ENCODE measurements at places on chromosomes 12 and 14.

- no peak for DNase-seq
Observed at GRCh38 chr12:121455766-121456420, 56.0 kb downstream of the RNF34 start.

DNA sequence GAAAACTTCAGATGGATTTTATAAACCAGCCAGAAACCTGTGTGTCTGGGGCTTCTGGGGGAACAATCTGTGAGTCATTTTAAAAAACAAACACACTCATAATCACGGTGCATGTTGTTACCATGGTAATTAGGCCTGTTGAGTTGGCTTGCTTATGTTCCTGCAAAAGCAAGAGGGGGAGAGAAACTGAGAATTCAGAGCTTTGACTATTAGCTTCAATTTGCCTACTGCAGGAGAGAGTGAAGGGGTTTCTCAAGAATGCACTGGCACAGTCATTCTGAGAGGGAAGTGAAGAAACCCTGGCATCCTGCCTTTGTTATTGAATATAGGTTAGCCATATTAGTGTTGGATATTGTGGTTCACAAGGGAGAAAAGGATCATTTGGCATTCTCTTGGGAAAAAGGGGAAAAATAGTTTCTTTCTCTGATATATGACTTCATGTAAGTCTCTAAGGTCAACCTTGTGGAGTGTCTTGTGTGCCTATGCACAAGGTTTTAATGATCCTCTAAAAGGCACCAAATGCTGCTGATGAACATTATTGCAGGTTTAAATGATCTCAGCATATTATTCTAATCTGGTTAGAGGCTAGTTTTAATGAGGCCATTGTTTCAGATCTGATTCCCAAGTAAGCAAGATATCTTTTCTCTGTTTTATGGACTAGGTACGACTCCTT is 12.9 kb downstream of the GNG2 start:
- peak; percentile 67 for DNase-seq

DNA sequence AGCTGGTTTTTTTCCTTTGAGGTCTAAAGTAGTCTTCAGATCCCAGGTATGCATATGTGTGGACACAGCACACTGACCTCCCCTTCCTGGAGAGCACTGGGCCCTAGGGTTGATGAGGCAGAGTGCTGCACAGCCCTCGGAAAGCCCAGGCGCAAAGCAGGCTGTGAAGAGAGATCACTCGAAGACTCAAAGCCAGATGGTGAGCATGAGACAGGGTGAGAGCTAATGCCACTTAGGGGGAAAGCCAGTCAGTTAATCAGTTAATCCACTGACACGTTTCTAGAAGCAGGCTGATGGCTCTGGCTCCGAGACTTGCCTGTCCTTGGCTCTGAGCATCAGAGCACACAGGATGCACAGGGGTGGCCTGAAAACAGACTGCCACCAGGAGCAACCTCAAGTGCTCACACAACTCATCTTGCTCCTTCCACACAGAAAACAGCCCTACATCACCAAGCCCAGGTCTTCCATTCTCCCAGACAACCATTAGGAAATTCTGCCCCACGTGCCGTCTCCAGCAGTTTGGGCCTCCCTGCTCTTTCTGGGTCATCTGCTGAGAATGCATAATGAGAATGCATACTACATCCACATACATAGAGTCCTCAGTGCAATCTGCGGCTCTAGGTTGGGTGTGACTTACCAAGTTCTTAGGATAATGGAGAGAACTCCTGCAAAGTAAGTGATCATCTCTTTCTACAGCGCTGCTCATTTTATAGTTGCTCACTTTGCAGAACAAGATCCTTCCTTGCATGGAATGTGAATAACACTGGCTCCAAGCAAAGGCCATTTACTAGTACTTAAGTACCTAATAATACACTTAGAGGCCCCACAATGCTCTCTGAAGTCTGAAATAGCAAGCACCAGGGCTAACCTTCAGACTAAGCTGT is 12.0 kb downstream of the AQP6 start:
- DNase-seq = no peak

GRCh38 chr12:5779401-5779800 is 165.7 kb downstream of the ANO2 start:
- no peak for DNase-seq

DNA sequence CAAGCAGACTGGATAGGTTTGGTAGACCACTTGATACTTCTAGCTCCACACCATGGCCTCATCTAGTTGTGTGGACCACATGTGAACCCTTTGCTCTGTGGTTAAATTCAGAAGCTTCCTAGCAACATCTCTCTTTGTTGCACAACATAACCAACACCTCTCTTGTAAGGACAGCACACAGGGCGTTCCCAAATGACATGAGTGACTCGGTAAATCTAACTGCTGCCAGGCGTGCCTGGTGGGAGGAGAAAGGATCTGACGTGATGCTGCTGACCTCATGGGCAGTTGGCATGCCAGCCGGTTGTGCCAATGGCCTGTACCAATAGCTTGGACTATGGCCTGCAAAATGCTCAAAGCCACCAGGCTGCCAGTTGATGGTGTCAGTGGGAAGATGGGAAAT is 93.8 kb downstream of the CPSF2 start:
- no peak for DNase-seq

- DNase-seq = no peak
Observed at GRCh38 chr14:82694820-82695219, 1161.2 kb upstream of the SEL1L start.

- no peak for DNase-seq
Observed at GRCh38 chr14:35988550-35988949, 162.4 kb downstream of the BRMS1L start.

- no peak for DNase-seq
Observed at GRCh38 chr12:3791256-3791874, 38.5 kb upstream of the CRACR2A start.

DNA sequence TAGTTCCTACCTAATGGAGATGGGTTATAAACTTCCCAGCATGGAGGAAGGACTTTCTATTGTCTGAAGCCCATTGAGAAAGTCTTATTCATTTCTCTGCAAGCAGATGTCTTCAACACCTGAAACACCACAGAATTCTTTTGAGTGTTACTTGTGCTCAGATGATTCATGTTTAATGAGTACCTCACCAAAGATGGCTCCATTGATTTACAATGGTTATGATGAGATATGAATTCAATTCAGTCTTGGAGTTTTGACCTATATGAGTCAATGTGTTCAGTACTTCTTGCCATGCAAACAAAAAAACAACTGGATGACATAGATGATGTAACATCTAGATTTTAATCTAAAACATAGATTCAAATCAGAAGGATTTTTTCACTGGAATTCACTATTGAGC is 15.4 kb upstream of the PAWR start:
- DNase-seq = no peak

DNA sequence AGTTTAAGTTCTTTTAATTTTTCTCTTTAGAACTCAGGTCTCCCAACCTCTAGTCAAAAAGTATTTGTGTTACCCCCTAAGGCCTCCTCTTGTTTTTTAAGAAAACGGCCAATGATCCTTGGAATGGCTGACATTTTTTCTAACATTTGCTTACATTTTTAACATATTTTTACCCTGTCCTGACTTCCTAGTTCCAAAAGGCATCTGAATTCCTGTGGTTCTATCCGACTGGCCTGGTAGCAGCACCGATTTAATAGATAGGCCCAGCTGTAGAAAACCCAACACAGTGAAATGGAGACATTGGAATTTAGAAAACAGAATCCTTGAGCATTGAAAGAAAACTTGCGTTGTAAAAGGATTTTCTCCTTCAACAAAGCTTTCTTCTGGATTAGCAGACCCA is 134.7 kb upstream of the GSC start:
- no peak for DNase-seq

DNA sequence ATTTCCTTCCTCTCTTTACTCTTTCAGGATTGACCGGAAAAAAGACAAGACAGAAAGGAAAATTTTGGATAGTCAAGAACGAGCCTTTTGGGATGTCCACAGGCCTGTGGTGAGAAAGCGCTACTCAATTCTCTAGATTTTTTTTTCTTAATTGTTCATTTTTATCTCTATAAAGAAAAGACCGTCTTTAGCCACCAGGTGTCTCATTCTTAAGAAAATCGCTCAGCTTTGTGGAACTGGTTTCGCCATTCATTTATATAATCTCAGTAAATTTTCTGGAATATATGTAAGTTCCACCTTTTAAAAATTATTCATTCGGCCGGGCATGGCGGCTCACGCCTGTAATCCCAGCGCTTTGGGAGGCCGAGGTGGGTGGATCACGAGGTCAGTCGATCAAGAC is 421.1 kb downstream of the DPF3 start:
- DNase-seq = no peak

DNA sequence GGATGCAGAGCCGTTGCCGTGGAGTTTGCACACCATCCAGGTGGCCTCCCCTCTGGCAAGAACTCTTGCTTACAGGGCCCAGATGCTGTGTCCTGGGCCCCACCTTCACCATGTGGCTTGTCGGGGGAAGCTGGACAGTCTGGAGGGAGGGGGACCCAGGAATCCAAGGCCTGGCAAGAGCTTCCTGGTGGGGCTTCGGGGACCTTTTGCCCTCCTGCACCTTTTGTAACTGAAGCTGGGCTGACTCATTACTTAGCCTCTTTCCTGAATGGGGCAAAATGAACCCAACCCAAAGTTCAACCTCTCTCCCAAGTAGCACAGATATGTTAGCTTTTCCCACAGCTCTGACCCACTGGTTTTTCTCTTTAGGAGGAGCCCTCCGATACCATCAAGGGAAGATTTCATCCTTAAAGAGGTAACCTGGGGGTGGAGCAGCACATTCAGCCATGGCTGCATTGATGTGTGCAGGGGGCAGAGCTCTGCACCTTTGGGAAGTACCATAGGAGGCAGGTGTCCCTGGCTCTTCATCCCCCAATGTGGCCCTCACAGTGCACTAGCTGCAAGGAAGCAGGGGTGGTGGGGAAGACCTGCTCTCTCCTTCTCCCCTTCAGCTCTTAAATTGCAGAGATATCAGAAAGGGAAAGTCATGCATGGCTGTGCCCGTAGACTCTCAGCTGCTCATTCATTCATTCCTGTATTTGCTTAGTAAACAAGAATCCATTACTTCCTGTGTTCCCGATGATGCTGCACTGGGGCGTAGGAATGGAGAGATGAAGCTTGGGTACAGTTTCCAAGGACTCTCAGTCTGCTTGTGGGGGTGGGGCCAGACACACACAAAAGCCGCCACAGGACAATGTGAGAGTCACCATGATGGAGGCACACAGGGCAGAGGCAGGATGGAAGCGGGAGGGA is 13.0 kb downstream of the MVK start:
- DNase-seq = no peak

GRCh38 chr14:88095791-88096190 is 90.9 kb downstream of the GPR65 start:
- DNase-seq = no peak

- no peak for DNase-seq
Observed at GRCh38 chr12:24591715-24592440, 357.0 kb downstream of the BCAT1 start.

GRCh38 chr12:18570543-18570942 is 167.3 kb downstream of the PLCZ1 start:
- DNase-seq = no peak

DNA sequence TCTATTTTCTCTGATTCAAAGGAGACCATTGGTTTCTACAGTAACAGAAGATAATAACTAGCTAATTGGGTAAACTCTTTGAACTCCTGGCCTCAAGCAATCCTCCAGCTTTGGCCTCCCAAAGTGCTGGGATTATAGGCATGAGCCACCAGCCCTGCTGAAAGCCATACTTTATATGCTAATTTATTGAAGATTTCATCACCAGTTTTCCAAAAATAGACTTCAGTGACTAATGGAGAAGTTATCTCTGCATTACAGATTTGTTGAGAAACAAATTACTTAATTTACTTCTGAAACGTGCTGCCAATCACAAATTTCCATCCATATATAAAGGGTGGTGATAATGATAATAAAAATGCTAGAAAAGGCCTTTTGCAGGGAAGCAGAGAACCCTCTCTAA is 1758.1 kb upstream of the SEL1L start:
- no peak for DNase-seq

DNA sequence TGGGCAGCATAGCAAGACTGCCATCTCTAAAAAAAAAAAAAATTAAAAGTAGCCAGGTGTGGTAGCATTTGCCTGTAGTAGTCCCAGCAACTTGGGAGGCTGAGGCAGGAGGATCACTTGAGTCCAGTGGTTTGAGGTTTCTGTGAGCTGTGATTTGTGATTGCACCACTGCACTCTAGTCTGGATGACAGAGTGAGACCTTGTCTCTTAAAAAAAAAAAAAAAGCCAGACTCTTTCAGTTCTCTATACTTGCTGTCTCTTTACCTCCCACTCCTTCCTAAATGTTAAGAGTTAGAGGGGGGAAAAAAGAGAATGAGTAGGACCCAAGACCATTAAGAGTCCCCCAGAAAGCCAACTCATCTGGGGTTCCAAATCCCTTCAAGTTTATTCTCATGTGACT is 17.8 kb downstream of the EIF2S1 start:
- no peak for DNase-seq

DNA sequence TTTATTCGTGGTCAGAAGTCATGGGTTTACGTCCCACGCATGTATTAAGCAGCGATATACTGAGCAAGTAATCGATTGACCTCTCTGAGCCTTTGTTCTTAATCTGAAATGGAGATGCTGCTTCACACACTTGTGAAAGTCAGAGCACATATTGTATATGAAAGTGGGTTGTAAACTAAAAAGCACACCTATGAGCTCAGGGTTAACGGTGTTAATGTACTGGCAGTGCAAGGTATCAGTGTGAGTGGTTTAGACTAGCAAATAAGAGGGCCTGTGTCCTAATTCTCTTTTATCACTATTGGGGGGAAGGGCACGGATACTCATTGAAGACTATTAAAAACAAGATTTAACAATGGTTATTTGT is 676 bp downstream of the MRPL42 start:
- DNase-seq = no peak

DNA sequence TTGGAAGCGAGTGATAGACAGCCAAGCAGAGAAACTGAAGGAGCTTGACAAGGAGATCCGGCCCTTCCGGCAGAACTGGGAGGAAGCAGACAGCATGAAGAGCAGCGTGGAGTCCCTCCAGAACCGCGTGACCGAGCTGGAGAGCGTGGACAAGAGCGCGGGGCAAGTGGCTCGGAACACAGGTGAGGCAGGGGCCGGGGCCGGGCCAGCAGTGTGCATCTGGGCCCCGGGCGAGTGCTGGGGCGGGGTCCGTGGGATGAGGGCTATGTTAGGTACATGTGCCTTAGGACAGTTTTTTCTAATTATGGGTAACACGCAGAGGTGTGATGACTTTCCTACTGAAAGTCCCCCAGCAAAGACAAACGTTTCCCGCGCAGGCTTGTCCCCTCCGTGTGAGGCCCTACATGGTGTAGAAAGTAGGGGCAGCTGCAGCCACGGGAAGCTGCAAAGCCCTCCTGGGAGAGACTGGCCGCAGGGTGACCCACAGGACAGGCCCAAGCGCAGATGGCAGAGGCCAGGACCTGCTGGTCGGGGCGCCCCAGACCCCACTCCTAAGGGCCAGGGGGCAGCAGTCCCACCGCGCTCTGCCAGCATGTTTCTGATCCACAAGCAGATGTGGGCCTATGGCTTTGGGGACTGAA is 19.1 kb upstream of the AMN start:
- no peak for DNase-seq

- no peak for DNase-seq
Observed at GRCh38 chr14:50999726-51000125, 55.4 kb upstream of the PYGL start.

- peak; percentile 81 for DNase-seq
Observed at GRCh38 chr12:42144408-42145196, at the start of gene GXYLT1. GXYLT1 (minus strand) TSS chr12:42144874; CDS start chr12:42144646, 228 bp downstream.

- DNase-seq = no peak
Observed at GRCh38 chr14:53062856-53063255, 90.3 kb downstream of the DDHD1 start.

- DNase-seq = no peak
Observed at GRCh38 chr12:117042862-117043261, 56.4 kb downstream of the TESC start.

- no peak for DNase-seq
Observed at GRCh38 chr12:44628180-44628579, 247.9 kb downstream of the NELL2 start.

- DNase-seq = no peak
Observed at GRCh38 chr12:132158677-132159554, 14.7 kb downstream of the NOC4L start.

All from kidney capillary endothelial cell (primary cell).